Activated naive CD4-positive, alpha-beta T cell (primary cell): ENCODE measurements at places on chromosomes 5 and 9.
A peak's percentile ranks its signal among the peaks of the same experiment; 100 is the strongest.

- no peak for DNase-seq
These were observed 1.6 kb downstream of the B4GALT1 start for GRCh38 chr9:33165263-33166151.

DNA sequence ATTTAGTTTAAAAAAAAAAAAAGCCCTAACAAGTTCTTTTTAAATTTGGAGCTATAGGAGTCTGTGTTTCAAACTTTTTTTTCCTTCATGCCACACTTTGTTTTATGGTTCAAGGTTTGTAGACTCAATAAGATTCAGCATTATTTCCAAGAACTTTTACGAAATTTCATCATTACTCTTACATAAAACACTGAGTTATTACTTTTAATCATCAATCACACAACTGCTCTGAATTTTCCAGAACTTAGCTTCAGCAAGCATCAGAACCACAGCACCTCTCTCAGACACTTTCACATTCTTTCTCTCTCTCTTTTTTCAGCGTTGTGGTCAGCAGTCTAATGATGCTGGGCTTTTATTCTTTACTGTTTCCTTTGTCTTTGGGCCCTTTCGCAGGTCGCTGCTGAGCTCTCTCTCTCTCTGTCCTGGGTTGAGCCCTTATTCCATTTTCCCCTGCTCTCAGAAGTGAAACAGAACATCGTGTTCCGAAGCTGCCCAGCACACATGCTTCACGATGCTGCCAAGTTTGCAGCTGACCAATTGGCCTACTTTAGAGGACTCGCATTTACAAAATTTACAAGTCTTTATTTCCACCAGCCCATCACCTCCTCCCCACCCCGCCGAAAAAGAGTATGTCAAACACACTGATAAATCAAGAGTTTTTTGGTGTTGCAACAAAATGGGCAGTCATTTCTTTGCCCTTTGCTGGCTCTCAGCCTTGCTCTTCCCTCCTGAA lies 44.6 kb upstream of the PIK3R1 start:
- no peak for DNase-seq

DNA sequence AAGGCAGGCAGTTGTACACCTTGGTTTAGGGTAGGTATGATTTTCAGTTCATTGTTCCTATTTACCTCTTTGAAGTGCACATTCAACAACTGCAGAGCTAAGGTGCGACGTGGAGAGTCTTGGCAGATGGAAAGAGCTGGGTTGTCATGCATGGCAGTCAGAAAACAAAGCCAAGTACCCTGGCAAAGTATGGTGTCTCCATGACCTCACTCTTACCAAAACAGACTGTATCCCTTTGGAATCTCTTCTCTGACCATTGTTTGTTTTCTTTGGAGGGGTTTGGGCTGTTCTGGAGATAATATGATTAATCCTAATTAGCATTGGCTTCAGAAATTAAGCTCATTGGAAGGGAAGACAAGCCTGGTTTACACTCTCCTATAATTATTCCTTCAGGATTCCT lies 665.7 kb downstream of the DNAH5 start:
- DNase-seq: no peak

DNA sequence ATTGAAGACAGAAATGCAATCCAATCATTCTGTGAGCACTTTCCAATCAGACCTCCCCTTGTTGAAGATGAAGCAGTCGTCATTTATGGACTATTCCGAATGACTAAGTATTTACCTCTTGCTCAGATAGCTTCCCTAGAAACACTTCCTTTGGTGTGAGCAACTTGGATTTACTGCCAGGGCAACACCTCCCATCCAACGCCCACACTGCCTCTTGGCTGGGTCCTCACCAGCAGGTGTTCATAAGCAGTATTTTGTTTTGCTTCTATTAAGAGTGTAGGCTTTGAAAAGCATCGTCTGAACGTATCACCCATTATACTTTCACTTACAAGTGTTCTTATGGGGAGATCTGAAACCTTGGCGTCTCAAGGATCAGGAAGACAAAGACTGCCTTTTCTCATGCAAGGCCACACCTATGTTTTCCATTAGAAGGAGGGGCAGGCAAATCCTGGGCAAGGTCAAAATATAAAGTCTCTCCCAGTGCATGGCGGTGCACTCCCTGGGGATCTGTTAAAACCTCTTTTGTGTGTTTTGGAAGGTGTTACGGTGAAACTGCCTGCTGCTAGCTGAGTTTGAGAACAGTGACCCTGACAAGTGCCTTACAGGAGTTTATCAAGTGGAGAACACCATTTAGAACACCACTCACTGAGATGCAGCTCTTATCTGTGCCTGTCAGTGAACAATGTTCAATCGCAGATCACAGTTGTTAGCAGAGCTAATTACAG lies 10.6 kb upstream of the MARCHF3 start:
- DNase-seq: no peak

DNA sequence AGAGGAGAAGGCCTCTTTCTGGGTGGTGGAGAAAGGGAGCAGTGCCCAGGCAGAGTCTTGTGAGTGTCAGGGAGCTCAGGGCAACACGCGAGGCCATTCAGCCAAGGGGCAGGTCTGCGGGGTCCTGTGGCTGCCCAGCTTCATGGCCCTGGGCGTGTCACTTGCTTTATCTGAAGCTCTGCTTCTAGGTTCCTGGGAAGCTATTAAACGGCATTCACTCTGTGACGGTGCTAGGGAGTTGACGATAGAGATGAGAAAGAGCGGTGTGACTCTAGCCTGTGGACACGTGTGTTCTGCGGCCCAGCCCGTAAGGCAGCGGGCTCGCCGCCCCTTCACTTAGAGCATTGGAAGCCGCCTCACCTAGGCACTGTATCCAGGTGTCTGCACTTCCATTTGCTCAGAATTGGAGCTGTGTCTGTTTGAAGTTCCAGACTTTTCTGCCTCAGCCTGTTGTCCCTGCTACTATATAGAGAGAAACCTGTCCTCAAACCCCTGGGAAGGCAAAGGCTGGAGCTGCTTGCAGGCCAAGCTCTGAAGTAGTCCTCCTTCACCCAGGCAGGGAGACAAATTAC lies 88.3 kb downstream of the PHF2 start:
- DNase-seq: no peak

DNA sequence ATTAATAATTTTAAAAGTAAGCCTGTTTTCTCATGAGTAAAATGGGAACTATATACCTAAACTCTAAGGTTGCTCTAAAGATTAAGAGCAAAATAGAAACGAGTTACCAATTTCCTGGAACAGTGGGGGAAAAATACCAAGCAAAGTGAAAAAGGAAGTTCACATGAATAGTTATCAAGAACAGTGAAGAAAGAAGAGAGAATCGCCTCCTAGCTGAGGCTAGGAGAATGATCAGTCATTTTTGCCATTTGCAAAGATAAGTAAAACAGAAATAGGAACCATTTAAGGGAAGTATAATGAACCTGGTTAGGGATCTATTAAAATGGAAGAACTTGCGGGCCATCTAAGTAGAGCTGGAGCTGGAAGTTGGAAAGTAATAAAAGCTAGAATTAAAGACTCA lies 50.7 kb downstream of the P4HA2 start:
- DNase-seq: no peak

GRCh38 chr5:80747922-80748321 lies 93.1 kb upstream of the DHFR start:
- DNase-seq: no peak

- no peak for DNase-seq
These were observed 83.4 kb downstream of the RAPGEF1 start for GRCh38 chr9:131656356-131657036.

DNA sequence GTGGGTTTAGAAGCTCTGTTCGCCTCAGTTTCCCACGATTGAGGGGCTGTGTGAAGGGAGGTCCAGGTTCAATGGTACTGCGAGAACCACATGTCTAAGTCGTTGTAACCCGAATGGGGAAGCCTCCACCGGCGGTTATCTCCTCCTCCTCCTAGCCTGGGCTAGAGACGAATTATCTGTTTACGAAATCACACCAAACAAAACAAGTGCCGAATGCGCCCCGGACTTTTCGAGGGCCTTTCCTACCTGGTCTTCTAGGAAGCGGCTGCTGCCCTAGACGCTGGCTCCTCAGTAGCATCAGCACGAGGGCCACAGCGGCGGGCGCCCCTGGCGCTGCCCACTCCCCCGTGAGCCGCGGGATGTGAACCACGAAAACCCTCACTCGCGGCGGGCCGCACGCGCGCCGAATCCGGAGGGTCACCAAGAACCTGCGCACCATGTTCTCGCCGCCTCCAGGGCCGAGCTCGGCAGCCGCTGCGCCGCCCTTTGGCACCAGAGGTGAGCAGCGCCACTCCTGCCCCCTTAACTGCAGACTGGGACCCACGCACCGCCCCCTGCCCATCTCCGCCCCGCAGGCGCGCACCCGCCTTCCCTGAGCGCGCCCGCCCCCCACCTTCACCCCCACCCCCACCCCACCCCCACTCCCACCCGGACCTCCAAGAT lies at the start of gene CDKN2A:
CDKN2A (minus strand) TSS at position 500 of the 663 bp plus-strand sequence.
- DNase-seq: no peak

DNA sequence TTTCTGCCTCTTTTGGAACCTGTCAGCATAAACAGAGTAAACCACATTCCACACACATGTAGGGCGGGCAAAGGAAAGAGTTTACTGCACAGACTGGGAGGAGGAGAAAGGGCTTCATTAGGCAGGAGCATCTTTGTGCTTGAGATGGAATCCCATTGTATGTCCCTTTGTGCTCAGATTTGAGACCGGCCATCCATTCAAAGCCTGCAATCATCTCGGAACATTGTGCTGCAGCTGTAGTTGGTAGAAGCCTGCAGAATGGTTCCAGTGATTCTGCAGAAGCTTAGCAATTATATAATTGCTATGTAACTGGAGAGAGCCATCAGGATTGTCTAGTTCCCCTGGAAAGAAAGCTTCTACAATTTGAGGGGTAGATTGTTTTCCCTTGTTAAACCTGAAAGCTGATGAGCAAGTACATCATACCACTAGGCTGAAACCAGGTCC lies 16.5 kb downstream of the ZNF462 start:
- no peak for DNase-seq

- no peak for DNase-seq
These were observed 1290.8 kb upstream of the CDH9 start for GRCh38 chr5:28329176-28329575.

- DNase-seq: no peak
These were observed 87.7 kb downstream of the AUH start for GRCh38 chr9:91273853-91274552.

GRCh38 chr5:140327589-140327988 lies 18.8 kb downstream of the HBEGF start:
- no peak for DNase-seq

DNA sequence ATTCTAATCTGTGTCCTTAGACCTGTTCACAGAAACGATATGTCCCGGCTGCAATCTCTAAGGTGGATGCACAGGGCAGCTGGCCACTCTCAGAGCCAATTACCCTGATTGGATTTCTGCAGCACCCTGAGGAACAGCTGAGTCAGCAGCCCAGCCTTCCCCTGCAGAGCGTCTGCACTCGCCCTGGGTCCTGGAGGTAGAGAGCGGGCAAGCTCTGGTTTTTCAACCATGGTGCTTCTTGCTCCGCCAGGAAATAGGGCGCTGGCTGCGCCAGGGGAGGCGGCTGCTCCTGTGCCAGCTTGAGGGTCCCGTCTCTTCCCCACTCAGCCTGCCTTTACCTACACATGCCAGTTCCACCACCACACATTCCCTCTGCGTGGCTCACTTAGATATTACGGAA lies 19.2 kb downstream of the NDUFS6 start:
- DNase-seq: no peak

- DNase-seq: no peak
These were observed 154.3 kb downstream of the ROR2 start for GRCh38 chr9:91795598-91796241.

DNA sequence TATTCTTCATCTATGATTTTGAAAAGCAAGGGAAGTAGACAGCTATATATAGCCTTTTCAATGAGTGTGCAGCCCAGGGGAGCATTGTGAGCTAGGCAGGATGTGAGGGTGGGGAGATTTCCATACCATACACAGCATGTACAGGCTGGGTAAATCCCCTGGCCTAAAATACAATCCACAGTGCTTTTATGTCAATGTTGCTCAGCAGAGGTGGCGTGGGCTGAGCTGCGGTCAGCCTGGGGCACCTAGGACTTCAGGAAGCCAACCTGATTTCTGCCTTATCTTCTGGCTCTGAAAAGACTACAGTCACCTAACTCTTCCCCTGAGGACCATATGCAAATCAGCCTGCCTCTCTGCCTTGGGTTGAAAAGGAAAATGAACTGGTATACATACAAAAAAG lies 6.3 kb upstream of the GARIN3 start:
- DNase-seq: peak; percentile 7

- DNase-seq: no peak
These were observed 245.4 kb downstream of the EBF1 start for GRCh38 chr5:158854260-158854783.

DNA sequence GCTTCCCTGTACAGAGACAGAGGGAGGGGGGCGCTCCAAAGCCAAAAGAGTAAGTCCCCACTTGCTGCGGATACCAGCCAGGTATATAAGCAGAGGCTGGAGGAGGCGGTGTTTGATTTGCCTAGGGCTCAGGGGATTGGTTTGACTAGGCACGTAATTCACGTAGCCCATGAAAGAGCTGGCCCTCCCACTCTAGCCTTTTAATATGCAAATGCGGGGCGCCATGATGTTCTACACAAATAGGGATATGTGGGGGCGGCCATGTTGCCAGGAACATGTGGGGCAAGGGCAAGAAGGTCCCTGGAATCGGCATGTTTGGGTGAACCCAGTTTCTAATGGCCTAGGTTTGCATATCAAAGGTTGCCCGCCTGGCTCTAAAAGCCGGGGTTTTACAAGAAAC lies 3.3 kb upstream of the PRLR start:
- no peak for DNase-seq

DNA sequence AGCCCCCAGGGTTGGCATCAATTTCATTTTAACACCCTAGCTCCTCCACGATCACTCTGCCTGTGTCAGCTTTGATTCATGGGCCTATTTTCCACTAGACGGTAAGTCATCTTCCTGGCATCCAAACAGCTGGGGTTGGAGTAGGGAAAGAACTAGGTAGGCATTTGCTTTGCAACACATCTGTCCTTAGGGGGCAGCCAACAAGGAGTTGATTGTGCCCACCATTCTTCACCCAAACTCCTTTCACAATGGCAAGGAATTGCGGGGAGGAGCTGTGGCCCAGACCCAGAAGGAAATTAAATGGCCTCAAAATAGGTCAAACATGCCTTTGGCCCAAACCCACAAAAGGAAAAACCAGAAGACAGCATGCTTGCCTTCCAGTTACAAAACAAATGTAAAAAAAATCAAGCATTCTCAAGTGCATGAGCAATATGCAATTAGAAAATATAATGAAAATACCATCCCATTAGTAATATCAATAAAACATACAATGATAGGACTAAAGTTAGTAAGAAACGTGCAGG lies 71.8 kb downstream of the NRG2 start:
- DNase-seq: no peak

- no peak for DNase-seq
These were observed 205.0 kb downstream of the DOCK8 start for GRCh38 chr9:419571-420171.

DNA sequence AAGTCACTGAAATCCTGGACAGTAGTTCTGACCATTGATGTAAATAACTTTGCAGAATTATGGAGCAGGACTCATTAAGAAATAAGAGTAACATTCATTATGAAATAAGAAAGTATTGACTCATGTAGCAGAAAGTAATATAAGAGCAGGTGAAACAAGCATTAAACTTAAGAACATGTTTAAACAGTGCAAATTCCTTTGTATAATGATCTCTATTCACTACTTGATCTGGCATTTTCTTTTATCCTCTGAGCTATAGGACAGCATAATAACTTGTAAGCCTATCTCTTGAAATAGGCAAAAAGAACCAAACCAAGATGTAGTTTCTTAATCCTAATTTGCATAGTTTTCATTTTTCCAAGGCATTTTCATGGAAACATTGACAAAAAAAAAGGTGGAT lies 42.3 kb downstream of the PLGRKT start:
- no peak for DNase-seq
